NCI-H524 treated with DMSO at 0.1 percent for 48 hours (cell line): ENCODE measurements at places on chromosomes 1 and 21.

DNA sequence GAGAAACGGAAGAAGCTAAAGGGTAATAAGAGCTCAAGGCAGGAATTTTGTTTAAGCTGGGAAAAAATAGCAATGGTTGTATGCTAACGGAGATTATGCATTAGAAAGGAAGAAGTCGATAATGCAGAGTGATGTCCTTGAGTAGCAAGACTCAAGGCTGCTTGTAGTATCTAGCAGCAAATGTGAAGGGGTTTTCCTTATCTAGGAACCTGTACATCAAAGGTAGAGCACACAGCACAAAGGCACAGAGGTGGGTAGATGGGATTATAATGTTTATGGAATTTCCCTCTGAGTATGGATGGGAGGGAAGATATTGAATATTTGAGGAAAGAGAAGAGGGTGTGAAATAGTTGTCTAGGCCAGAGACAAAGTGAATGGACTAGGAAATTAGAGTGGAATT lies 114.1 kb downstream of the PROX1 start:
- no peak for DNase-seq

GRCh38 chr1:35544976-35545375 lies 12.2 kb downstream of the KIAA0319L start:
- DNase-seq = no peak

DNA sequence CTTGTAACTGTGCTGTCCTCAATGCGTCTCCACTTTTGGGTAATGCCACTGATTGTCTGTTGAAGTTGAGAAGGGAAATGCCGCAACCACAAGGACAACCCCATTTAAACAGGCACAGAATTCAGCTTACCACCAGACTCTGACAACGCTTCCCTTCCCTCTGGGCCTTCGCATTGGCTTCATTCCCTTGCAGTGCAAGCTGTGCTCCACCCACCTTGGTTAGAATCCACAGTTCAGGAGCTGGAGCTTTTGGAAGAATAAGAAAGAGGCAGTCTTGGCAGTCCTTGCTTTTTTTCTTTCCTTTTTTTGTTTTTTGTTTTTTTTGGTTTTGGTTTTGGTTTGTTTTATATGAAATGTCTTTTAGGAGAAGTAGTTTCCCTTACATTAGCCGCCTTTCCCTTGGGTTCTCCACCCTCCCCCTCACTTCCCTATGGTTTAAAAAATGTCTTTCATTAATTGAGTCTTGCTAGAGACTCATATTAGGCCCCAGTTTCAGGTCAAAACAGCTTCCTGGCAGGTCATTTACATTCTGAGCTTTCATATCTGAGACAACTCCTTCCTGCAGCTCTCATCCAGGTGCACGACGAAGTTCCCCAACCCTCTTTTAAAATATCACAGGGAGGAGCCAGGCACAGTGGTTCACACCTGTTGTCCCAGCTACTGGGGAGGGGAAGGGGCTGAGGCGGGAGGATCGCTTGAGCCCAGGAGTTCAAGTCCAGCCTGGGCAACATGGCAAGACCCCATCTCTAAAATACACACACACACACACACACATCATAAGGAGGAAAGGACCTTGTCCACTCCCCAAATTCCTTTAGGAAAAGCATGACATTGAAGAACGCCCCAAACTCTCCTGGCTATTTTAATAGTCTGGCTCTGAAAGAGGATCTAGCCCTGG lies 20.7 kb upstream of the LAX1 start:
- no peak for DNase-seq

- DNase-seq = no peak
These were observed 223.7 kb upstream of the ADAMTS5 start for GRCh38 chr21:27190601-27191000.

DNA sequence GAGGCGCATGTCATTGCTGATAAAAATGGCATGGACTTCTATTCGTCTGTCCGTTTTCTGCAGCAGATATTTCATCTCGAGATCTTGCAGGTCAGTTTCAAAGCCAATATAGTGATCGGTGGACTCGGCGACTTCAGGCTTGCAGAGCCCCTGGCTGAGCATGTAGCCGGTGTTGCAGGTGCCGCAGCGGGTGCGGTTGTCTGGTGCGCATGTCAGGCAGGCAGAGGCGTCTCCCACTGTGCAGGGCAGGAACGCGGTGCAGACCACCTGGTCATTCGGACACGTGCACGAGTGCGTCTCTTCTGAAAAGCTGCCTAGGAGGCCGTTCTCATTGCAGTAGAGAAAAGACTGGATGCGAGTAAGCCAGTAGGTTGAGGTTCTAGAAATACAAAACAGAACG lies 378.9 kb downstream of the BRINP3 start:
- DNase-seq = no peak

DNA sequence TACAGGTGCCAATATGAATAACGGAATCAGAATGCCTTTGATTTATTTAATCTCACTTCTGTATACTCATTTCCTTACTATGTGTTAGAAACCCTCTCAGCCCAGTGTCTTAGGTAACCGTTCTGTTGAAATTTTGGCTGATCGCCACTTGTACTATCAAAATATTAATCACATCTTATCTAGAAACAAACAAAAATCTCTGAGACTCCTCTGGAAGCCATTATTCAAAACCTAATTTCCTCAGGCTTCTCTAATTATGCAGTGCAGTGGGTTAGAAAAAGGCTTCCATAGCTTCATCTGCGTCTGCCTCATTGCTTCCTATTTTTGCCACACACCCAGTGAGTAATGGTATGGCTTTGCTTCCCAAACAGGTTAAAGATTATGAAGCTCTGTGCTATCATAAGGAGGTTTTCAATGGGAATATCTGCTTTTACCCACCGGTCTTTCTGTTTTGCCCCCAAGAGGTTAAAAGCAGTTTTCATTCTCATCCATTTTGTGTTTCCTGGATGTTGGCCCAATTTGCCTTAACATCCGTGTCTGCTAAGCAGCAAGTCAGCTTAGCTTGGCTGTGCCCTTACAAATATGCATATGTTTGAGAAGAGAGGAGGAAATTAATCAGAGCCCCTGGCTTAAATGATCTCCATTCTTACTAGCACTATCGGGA lies 129.6 kb downstream of the RYR2 start:
- no peak for DNase-seq

GRCh38 chr1:203189951-203190352 lies 3.4 kb upstream of the CHI3L1 start:
- no peak for DNase-seq

GRCh38 chr1:186605762-186606350 lies 74.4 kb downstream of the PTGS2 start:
- DNase-seq = no peak

DNA sequence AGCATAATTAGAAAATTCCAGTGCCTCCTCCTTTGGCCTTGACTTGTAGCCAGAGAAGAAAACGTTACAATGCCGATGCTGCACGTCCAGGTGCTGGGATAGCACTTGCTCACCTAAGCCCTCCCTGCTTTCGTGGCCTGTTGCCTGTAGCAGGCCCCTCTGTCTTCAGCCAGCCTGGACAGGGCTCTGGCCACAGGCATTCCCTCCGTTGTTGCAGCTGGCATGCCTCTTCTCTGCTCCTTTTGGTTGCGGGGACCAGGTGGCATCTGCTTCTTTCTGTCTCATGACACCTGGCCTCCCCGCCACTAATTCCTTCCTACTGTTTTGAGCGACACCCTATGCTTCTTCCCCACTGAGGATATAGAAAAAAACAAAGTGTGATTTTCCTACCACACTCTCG lies 54.6 kb upstream of the MORC3 start:
- DNase-seq = peak; percentile 48

DNA sequence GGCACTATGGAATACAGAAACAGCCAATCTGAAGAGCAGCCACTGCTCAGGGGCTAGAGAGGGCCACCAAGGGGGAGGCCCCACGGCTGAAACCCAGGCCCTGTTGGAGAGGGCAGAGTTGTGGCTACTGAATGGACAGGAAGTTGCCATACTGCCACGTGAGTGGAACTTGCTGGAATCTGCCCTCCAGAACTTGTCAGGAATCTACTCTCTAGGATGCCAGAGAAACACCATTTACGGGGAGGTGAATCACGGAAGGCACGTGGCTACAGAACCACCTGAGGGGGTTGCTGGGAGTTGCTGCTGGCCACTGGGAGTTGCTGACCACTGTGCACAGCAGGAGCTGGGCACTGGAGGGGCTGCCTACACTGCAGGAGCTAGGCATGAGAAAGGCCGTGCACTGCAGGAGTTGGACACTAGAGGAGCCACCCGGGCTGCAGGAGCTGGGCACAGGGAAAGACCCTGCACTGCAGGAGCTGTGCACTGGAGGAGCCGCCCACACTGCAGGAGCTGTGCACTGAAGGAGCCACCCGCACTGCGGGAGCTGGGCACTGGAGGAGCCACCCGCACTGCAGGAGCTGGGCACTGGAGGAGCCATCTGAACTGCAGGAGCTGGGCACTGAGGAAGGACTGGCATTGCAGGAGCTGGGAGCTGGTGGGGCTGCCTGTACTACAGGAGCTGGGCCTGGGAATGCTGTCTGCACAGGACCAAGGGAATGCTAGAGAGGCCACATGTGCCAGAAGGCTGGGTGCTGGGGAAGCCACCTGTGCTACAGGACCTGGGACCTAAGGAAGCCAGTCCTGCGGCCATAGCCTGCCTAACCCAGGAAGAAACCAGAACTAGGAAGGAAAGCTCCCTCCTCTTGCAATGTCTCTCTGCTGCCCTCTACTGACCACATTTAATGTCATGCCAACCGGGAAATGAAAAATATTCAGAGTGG lies 343.4 kb downstream of the MATN1 start:
- DNase-seq = no peak

DNA sequence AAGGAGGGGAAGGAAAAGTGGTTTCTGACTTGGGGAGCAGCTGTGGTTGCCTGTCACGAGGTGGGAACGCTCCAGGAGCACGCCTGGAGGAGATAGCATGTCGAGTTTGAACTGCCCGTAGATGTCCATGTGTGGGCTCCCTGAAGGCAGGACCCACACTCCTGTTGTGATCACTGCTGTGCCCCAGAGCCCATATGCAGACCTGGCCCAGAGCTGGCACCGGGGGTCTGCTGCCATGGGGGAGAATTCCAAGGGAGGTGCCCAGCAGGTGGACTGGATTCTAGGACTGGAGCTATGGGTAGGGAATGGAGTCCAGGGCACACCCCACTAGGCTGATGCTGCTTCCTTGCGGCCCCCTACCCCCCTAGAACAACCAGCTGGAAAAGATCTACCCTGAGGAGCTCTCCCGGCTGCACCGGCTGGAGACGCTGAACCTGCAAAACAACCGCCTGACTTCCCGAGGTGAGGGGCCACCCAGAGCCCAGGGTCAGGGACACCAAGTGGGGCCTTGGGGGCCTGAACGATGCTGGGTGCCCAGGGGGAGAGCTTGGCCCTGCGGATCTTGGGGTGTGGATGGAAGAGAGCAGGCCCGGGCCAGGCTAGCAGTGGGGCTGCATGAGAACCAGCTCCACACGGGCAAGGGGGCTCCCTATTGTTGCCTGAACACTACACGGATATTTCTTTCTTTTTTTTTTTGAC lies 9.3 kb downstream of the PODN start:
- no peak for DNase-seq

- DNase-seq = no peak
These were observed 18.2 kb downstream of the EPHB2 start for GRCh38 chr1:22728751-22729399.

- DNase-seq = no peak
These were observed 237.1 kb downstream of the TRABD2B start for GRCh38 chr1:47759936-47760629.

DNA sequence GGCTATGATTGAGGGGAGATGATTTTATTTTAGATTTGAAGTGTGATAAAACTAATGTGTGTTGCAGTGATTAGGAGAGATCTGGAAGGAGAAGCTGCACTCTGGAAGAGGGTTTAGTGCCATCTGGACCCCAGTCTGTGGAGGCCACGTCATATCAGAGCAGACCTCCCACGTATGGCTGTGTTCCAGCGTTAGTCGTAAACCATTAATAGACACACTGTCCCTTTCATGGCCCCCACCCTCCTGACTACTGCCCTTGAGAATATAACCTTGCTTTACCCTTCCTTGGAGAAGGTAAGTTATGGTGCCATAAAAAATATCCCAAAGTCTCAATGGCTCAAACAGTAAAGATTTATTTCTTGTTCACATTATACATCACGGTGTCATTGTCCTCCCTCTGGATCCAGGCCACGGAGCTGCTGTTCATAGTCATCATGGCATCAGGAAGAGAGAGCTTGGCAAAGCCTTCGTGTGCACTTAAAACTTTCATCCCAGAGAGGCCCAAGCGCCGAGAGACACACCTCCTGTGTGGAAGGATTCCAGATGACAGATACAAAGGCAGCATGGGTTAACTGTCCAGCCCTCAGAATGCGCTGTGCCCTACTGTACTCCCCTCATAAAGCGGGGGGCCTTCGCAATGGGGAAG lies 33.2 kb downstream of the RHOU start:
- DNase-seq = peak; percentile 21

DNA sequence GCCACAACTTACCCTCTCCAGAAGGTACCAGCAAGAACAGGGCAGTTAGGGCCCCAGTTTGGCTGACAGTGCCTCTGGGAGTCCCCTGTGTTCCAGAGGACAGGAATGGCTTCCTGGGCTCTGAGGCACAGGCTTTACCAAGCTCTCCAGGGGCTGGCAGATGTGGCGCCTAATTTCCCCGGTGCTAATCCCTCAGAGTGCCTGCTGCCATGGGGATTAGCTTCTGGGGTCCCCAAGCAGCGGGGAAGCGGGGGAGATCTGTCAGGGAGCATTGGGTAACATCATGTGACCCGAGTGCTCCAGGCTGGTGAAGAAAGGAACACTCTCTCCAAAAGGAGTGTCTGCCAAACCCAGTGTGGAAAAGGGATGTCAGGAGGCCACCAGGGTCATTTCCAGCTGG lies at the start of gene LACTBL1:
LACTBL1 (minus strand) TSS at position 107 of the 400 bp plus-strand sequence. CDS start 550 bp downstream, outside the sequence.
- peak; percentile 84 for DNase-seq

- no peak for DNase-seq
These were observed 12.4 kb downstream of the SELL start for GRCh38 chr1:169698976-169699375.

- DNase-seq = peak; percentile 98
These were observed 195.2 kb upstream of the CHODL start for GRCh38 chr21:18049461-18049860.

GRCh38 chr1:30668024-30668423 lies 55.4 kb downstream of the MATN1 start:
- no peak for DNase-seq

DNA sequence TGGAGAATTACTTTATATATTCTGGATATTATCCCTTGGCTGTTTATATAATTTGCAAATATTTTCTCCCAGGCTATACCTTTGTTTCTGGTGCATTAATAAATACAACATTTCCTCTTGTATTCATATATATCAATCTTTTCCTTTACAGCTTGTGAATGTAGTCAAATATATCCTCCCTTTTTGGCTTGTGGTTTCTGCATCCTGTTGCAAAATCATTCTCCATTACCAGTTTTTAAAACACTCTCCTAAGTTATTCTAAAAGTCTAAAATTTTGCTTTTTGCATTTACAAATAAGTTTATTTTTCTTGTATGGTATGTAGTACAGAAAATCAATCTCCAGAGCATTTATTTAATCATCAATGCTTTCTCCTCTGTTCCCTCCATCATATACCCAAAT lies 909.4 kb downstream of the ADGRL2 start:
- DNase-seq = no peak

- no peak for DNase-seq
These were observed 236.8 kb downstream of the PAPPA2 start for GRCh38 chr1:176699821-176700220.

- DNase-seq = no peak
These were observed 98.4 kb downstream of the FNBP1L start for GRCh38 chr1:93546162-93546863.

GRCh38 chr1:169892176-169892926 lies 1.3 kb downstream of the SCYL3 start:
- DNase-seq = no peak

GRCh38 chr1:69377507-69377906 lies 190.2 kb upstream of the LRRC7 start:
- no peak for DNase-seq
